ENCODE measurements at places on chromosomes 2 and 18.

GRCh38 chr2:127313406-127313805 lies 19.5 kb upstream of the ERCC3 start:
- no peak for DNase-seq

GRCh38 chr2:67571785-67572718 lies 174.9 kb downstream of the ETAA1 start:
- DNase-seq = no peak

- DNase-seq = no peak
Observed at GRCh38 chr2:152166633-152167032, 8.9 kb downstream of the STAM2 start.

DNA sequence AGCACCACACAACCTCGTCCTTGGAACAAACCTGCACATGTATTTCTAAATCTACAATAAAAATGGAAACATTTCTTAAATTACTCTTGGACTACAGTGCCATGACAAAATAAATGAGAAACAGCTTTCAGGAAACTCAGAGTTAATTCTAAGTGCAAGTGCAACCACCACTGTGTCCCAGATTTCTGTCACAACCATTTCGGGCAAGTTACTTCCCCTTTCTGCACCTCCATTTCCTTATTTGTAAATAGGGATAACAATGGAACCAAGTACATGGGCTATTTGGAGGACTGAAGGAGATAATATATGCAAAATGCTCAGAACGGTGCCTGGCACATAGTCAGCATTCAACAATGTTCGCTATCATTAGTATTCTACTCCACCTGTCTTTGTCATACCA lies 93.2 kb downstream of the CACNB4 start:
- DNase-seq = no peak

DNA sequence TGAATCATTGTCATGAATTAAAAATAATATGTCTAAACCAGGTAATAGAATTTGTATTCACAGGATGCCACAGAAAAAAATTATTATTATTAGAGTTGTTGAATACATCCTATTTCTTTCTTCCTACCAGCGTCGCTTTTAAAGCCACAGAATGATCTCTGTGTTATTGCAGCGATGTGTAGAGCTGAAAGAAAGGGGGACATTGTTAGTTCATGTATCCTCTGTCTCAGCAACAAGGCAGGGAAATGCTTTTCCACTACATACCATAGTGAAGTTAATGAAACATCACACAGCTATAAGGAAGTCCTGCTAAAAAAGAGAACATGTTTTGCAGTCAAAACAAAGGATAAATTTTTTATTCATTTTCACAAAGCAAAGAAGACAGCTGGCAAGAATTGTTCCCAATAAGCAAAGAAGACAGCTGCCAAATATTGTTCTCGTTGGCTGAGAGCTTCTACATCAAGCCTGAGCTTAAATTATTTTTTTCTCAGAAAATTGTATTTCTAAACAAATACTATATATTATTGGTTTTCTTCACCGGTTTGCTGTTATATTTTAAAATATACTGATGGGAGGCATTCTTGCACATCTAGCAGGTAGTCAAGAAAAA lies 1234.4 kb downstream of the SUCLG1 start:
- no peak for DNase-seq

DNA sequence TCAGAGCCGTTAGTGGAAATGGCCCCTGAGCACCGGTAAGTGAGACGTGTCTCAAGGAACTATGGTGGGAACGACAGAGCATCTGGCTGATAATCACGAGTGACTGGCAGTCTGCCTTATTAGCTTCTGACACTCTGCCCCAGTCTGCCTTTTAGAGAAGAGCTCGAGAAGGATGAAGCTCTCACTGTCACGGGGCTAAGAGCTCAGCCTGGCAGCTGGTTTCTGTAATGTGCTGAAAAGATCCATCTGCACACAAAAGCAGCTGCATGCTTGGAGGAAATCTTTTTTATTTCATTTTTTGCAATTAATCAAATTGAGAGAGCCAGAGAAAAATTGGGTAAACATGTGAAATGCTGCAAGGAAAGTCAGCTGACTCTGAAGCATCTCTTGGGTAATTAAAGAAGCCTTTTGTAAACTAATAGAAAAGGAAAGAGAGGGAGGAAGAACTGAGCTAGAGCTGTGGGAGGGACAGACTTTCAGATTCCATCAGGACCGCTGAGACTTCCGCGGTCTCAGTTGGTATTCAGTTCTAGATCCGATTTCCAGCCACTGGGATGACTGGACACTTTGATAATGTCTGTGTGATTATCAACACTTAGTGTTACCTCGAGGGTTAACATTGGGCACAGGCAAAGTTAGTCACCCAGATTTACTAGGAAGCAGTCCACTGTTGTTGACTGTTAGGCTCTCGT lies 24.4 kb downstream of the MBP start:
- peak; percentile 77 for DNase-seq

Data from HT1080 (cell line).